ENCODE measurements at places on chromosomes 6 and 20.

DNA sequence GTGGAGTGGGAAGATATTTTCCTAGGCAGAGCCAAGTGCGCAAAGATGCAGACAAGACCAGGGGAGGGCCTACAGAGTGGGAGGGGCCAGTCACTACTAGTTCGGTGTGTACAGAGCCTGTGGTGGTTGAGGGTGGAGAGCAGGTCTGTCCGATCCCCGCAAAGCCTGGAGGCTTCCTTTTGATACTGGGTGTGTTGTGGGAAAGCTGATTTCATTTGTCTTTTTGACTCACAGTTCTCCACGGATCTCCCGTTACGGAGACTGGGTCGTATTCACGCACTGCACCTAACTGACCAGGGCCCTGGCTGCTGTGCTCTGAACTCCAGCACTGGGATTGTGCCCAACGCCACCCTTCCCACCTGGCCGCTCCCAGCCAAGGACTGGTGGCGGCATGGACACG is 1.4 kb upstream of the TIAM2 start:
- no peak for DNase-seq

GRCh38 chr6:38080889-38081288 is 261.4 kb downstream of the ZFAND3 start:
- no peak for DNase-seq

- peak; percentile 80 for DNase-seq
Observed at GRCh38 chr6:87714093-87714842, 12.2 kb upstream of the AKIRIN2 start.

GRCh38 chr6:47073125-47074110 is 31.3 kb upstream of the ADGRF1 start:
- no peak for DNase-seq

DNA sequence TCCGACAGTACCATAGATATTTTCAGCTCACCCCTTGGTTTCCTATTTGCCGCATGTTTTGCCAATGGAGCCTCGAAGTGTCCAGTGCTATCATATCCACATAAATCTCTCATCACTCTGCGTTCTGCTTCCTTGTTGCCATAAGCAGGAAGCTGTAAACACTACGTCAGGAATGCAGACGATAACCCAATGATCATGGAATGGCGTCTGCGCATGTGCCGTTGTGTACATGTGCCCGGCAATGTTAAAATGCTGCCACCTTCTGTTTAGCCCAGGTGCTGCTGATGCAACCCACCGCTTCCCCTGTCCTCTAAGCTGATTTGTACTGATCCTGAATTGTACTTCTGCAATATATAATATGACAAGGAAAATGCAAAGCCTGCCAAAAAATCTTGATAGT is 607.5 kb downstream of the HDGFL1 start:
- no peak for DNase-seq

All from T-helper 2 cell (primary cell).